ENCODE measurements at places on chromosomes 13 and 19.

- no peak for DNase-seq
Observed at GRCh38 chr13:109758937-109759480, 27.4 kb downstream of the IRS2 start.

GRCh38 chr13:114275304-114275703 lies 6.1 kb upstream of the UPF3A start:
- DNase-seq = no peak

- no peak for DNase-seq
Observed at GRCh38 chr13:99373436-99373835, 66.2 kb upstream of the GPR183 start.

DNA sequence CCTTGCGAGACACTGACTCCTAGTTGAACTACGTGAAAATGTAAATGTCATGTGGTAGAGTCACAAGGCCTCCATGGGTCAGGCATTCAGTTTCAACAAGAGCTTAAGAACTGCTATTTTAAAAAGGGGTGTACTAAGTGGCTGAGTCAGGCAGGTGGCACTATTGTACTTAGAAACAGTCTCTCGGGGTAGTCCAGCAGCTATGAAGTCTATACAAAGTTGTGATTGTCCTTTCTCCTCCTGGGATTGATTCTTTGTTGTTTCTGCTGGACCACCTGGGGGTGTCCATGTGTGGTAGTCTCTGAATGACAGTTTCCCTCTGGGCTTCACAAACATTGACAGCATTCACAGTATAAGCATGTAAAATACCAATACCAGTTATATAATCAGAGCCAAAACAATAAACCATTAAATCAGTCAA lies 33.0 kb downstream of the UGGT2 start:
- peak; percentile 9 for DNase-seq

DNA sequence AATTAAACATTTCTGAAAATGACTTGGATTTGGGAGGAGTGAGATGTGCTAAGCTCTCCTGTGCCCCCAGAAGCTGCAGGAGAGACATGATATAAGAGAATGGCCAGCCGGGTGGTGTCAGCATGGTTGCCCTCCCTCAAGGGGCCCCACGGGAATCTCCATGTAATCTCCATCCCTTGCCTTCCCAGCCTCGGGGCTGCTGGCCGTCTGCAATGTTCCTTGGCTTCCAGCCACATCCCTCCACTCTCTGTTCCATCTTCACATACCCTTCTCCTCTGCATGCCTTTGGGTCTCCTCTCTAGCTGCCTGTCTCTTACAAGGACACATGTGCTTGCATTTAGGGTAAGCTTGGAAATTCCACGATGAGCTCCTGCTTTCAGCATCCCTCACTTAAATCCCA lies 172.0 kb downstream of the TSHZ3 start:
- DNase-seq = no peak

DNA sequence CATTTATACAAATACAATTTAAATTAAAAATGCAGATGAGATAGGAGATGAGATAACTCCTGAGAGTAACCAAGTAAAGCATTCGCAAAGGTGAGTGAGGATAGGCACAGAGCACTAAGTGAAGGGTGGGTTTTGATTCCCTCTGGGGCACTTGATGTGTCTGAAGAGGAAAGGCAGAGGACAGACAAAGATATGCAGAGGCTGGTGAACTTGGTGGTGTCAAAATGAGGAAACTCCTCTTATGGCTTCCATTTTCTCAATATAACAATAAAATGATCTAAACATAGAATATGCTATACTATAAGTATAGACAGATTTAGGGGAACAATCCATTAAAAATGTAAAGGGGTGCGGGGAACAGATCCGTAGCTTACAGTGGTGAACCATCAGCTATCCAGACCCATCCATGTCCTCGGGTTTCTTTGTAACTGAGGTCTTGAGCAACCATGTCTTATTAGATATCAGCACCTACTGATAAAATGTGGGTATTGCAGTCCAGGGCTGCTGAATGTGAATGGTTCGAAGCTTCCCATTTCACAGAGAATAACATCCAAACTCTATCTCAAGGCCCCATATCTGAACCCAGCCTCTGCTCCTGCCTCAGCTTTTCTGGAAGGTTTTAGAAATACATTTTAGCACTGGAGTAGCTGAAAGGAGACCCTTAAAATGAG lies 73.9 kb upstream of the SLC10A2 start:
- peak; percentile 13 for DNase-seq

GRCh38 chr19:2149980-2150793 lies 1.2 kb downstream of the AP3D1 start:
- DNase-seq = no peak

DNA sequence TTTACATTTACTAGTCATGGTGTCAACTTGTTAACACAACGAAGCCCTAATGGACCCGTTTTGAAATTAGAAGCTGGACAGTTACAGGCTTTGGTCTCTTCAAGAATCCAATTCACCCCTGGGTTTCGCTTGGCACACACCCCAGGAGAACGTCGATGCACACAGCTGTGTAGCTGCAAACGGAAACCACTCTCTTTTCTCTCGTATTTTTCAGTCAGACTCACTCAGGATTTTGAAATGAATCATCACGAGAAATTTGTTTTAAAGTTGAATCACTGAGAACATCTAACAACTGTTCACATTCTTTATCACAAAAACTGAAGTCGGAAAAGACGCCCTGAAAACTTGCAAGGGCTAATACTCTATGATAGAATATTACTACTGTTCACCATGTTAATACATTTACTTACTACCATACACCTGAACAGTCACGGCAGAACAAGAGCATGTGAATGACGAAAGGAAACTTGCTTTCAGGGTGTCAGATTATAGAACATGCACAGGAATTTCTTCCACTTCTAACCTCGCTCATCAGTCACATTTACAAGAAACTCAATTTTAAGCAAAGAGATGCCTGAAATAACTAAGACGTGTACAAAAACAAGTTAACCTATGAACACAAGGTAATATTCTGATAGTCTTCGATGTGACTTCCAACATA lies 4.7 kb downstream of the PNMA8A start:
- no peak for DNase-seq

GRCh38 chr19:38728752-38729541 lies 15.3 kb downstream of the CAPN12 start:
- DNase-seq = no peak

DNA sequence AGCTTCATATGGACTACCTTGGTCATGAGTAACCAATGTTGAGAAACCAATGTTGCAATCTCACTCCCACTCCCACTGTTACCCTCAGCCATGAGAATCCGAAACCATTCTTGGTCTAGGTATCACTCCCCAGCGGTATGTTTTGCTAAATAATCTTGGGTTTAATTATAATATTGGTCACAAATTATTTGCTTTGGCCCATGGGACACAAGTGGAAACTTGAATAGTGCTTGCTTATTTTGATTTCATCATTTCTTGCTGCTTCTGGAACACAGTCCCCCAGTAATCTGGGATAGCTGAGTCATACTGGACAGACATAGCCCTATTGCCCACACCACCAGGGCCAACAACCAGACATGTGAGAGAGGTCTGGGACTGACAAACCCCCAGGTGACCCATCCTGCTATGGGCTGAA lies 171.6 kb upstream of the IPO5 start:
- DNase-seq = no peak

DNA sequence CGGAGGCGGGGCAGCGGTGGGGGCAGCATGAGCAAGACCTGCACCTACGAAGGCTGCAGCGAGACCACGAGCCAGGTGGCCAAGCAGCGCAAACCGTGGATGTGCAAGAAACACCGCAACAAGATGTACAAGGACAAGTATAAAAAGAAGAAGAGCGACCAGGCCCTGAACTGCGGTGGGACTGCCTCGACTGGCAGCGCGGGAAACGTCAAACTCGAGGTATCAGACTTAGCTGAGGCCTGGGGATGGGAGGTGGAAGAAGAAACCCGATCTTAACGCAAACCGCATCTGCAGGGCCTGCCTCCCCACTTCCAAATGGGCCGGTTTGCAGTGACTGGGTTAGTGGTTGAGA lies 693 bp downstream of the RFXAP start:
- peak; percentile 12 for DNase-seq

- no peak for DNase-seq
Observed at GRCh38 chr19:39199025-39199424, 2.3 kb downstream of the NCCRP1 start.

DNA sequence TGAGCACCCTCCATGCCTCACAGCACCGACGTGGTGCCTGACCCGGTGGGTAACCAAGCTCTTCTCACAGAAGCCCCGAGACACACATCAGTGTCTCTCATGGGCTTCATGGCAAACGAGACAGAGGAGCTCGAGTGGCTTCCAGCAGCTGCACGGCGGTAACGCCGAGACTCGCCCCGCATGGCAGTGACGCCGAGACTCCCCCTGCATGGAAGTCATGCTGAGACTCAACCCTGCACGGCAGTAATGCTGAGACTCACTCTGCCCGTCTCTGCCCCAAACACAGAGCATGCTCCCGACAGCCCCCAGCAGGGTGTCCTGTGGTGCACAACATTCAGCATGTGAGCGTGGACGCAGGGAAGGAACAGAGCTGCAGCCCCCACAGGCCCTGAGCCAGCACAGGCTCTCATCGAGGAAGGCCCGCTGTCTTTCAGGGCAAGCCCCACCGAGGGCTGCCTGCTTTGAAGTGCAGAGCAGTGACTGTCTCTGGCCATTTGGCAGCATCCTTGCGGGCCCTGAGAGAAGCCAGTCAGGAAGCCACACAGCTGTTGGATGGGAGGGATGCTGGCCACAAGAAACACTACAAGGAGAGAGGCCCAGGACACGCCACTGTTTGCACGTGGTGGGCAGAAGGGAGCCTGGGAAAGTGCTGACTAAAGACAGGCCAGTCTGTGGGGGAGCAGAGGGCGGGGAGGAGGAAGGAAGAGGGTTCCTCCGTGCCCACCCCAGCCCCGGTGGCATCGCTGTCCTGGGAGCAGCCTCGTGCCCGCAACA lies 9.5 kb downstream of the GAS6 start:
- DNase-seq = no peak

- no peak for DNase-seq
Observed at GRCh38 chr13:20993661-20994440, 67.5 kb downstream of the LATS2 start.

DNA sequence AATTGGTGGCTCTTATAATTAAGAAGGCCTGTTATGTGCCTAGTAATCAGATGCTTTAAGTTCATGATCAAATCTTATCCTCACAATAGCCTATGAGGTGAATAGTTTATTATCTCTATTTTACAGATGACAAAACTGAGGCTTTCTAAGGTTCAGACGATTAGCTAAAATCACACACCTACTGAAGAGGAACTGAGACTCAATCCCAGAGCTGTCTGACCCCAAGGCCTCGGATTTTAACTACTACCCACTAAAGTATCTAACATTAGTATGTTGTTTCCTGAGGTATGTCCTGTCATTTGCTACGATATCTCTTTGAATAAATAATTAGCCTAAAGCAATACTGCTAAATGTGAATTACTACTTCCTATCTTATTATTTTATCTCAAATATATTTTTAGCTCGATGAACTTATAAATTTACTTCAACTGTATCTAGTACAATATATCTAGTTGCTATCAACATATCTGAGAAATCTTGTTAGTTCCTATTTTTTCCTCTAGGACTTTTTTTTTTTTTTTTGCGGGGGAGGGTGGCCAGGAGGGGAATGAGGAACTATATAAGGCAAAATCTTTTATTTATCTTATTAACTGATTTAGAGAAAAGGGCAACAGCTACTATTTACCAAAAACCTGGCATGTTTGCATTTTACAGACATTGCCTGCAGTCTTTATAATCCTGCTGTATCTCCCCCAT lies 118.5 kb downstream of the ABCC4 start:
- no peak for DNase-seq

- no peak for DNase-seq
Observed at GRCh38 chr13:42990291-42991232, 1.5 kb downstream of the EPSTI1 start.

- no peak for DNase-seq
Observed at GRCh38 chr13:50104493-50104892, 89.2 kb downstream of the KCNRG start.

DNA sequence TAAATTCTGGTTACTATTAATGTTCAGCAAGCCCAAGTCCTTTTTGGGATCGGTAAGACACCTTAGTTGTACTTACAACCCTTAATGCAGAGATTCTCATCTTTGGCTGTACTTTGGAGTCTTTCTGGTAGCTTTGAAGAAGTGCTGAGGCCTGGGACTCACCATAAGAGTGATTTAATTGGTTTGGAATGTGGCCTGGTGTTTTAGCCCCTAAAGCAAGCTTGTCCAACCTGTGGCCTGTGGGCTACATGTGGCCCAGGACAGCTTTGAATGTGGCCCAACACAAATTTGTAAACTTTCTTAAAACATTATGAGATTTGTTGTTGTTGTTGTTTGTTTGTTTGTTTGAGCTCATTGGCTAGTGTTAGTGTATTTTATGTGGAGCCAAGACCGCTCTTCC lies 215.3 kb downstream of the ZIC5 start:
- no peak for DNase-seq

DNA sequence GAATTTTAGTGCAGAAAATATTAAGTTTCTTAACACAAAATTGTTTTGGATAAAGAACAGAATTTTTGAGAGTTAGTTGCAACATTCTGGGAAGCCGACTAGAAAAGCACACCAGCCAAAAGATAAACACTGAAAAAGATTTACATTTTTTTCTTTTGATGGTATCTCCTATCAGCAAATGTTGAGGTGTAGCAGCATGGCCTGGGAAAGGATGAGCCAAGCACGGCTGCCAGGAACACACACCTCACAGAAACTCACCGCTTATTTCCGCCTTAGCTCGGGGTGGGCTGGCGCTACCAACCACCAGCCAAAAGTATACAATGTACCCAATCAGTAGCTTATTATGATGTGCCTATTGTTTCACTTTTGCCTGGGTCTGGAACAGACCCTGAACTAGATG lies 134.7 kb downstream of the MIPEP start:
- no peak for DNase-seq

DNA sequence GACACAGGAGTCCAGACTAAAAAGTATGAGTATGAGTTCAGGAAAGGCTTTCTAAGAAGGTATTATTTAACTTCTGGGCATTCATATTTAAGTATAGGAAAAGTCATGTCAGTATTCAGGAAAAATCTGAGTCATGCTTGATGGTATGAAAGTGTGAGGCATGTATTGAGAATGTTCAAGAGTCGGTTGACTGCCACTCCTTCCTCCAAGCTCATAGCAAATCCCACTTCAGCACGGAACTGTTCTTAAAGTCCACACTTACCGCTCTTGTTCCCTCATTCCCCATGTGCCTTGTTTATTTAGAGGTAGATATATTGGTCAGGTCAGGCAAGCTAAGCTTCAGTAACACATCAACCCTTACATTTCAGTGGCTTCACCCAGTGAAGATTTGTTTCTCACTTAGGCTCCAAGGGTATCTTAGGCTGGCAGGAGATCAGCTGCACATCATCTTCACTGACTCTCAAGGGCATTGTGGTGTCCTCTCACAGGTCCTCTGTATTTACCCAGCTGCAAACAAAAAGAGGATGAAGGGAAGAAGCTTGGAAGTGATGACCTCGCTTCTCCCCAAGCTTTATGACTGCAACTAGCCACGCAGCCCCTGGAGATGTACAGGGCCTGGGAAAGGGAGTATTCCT lies 1189.2 kb downstream of the EFNB2 start:
- no peak for DNase-seq

Data from GM19239 (cell line).